Inflammatory macrophage treated with lipopolysaccharide for 1 hour (primary cell): ENCODE measurements at places on chromosomes 13 and 19.
A peak's percentile ranks its signal among the peaks of the same experiment; 100 is the strongest.

DNA sequence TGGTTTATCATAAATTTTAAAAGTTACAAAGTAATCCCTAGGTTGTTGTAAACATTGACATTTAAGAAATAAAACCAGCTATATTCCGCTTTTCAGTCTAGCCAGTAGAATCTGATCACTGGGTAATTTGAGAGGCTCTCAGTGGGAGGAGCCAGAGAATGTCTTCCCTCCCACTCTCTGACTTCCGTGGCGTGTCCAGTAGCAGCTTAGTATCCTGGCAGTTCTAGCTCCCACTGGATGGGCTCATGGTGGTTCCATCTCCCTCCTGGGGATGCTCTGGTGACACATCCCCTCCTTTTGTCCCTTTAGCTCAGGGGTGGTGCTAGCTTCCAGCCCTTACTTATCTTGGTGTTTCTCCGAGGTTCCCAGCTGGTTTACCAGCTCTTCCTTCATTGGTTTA is 34.5 kb downstream of the MTUS2 start:
- DNase-seq = no peak

DNA sequence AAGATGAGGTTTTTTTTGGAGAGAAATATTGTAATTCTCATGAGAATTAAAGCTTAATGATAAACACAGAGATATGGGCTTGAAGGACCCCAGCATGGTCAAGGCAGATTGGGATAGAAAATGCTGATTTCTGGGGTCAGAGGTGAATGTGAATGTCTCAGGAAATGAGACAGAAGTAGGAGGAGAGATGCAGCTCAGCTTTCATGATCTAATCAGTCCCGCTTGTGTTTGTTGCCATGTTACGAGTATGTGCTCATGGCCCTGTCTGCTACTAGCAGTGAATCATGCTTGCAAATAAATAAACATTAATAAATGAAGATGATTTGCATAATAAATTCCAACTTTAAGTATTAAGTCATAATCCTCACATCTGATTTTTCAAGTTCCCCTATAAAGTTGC is 23.0 kb upstream of the NDFIP2 start:
- DNase-seq = no peak

DNA sequence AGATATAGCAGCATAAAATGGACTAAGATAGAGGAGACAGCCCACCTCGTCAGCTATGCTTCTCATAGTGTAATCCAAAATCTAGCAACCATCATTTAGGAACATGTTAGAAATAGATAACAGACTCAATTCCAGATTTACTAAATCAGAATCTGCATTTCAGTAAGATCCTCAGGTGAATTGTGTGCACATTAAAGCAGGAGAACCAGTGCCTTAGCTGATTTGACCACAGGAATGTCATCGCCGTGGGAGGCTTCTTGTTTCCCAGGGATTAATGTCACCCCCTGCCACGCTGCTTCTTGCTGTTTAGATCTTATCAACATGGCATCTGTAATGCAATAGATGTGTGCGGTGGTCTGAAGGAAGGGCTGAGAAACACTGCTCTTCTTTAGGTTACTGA is 84.0 kb downstream of the GPC5 start:
- no peak for DNase-seq

DNA sequence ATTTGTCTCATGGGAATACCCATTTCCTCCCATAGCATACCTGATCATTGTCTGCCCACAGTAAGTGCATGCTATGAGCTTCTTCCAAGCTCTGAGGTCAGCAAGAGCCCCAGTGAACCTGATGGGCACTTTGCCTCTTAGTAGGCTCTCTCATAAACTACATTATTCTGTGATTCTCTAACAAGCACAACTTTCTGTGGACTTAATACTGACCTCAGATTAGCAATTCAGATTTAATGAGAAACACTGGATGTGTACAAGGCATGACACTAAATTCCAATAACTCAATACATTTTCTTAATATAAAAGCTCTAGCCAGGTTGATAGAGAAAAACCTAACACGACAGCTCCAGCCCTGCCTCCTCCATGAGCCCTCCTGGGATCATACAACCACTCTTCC is 23.3 kb upstream of the STARD13 start:
- no peak for DNase-seq

DNA sequence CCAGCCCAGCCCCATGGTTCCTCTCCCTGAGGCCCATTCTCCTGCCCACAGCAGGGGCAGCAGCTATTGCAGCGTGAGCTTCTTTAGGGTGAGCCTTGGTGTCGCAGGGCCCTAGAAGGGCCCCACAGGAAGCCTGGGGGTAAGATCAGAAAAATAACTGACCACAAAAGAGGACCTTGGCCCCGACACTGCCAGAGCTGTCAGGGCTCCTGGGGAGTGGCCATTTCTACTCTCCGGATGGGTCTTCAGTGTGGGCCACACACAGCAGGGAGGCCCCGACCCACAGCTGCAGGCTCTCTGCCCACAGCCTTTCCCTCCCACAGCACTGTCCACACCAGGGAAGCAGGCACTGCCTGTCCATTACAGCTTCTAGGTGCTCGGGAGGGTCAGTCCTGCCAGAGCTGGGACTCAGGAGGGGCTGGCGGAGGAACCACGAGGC is 3.5 kb upstream of the SIGLEC8 start:
- peak; percentile 18 for DNase-seq

DNA sequence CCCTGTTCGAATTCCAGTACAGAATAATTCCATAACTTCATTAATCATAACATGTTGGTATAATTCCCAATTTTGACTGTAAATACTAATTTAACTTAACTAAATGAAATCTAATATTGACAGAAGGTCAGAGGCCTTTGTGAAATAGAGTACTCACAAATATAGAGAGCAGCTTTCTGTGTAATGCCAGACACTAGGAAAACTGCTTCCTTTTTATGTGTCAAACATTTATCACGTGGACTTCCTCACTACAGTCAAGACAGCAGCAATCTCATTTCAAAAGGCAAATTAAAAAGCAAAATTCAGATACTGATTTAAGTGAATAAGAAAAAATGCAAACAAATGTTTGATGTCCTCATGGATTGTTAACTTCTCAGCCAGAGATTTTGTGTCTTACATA is 13.1 kb downstream of the ITM2B start:
- no peak for DNase-seq

- DNase-seq = no peak
Observed at GRCh38 chr13:25783601-25784024, 268.2 kb downstream of the SHISA2 start.
